NCI-H774 (cell line): ENCODE measurements at places on chromosomes 13 and 19.
A peak's percentile ranks its signal among the peaks of the same experiment; 100 is the strongest.

DNA sequence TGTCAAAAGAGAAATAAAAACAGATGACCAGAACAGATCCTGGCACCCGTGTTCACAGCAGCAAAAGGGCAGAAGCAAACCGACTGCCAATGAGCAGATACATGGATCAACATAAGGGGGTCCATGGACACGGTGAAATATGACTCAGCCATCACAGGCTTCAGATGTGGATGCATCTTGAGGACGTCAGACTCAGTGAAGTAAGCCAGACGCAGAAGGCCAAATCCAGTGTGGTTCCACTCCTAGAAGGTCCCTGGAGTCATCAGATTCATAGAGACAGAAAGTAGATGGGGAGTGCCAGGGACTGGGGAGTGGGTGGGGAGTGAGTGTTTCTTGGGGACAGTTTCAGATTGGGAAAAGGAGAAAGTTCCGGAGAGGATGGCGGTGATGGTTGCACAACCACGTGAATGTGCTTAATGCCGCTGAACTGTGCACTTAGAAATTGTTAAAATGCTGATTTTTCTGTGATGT lies 28.8 kb upstream of the SEMA6B start:
- DNase-seq: no peak

DNA sequence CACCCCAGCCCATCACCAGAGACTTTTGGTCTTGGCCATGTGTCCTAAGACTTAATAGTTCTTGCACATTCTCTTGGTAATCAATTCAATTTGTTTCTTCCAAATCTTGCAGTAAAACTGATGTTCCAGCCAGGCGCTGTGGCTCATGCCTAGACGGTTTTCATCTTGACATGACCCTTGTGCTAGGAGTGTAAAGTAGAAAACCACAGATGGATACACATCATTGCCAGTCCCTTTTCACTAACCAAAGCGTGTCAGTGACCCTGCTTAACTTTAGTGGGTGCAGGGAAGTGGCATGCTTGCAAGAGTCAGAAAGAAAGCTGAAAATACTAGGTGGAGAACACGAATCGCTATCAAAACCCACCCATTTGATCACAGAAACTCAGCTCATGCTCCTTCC lies 18.0 kb upstream of the CD70 start:
- no peak for DNase-seq

DNA sequence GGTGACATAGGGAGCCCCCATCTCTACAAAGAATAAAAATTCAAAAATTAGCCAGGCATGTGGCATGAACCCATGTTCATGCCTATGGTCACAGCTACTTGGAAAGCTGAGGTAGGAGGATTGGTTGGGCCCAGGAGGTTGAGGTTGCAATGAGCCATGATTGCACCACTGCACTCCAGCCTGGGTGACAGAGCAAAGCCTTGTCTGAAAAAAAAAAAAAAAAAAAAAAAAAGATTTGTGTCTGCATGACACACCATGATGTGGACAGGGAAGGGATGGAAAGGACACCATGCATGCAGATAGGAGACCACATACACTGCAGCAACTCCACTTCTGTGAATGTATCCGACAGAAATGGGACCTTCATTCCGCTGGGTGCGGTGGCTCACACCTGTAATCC lies 34.0 kb upstream of the HOMER3 start:
- DNase-seq: no peak

DNA sequence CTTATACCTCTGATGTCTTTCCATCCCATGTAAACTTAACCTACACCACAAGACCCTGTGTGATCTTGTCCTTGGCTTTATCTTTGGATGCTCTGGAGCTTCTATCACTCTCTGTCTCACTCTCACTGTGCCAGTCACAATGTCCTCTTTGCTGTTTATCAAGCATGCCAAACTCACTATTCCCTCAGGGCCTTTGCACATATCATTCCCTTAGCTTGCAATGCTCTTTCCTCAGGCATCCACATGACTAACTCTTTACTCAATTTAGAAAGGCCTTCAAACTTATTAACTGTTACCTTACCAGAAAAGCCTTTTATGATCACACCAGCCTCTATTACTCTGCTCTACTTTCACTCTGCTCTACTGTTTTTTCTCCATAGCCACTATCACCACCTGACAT lies 354.1 kb downstream of the RFC3 start:
- no peak for DNase-seq

GRCh38 chr13:89520468-89520867 lies 1827.0 kb upstream of the MIR17HG start:
- DNase-seq: no peak

DNA sequence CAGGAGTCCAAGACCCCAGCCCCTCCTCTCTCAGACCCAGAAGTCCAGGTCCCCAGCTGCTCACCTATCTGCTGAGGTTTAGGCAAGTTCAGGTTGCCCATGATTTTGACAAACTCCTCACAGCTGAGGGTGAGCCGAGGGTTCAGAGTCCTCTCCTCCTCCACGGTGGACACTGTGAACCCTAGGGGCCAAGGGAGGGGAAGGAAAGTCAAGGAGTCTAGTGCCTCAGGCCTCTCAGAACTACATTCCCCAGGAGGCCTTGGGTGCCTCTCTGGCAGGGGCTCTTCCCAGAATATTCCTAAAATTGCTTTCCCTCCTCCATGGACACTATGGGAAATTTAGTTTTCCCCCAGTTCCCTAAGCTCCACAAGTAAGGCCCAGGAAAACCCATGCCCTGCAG lies 3.3 kb upstream of the PHLDB3 start:
- DNase-seq: no peak

GRCh38 chr19:3895788-3896187 lies 15.3 kb downstream of the ATCAY start:
- no peak for DNase-seq

DNA sequence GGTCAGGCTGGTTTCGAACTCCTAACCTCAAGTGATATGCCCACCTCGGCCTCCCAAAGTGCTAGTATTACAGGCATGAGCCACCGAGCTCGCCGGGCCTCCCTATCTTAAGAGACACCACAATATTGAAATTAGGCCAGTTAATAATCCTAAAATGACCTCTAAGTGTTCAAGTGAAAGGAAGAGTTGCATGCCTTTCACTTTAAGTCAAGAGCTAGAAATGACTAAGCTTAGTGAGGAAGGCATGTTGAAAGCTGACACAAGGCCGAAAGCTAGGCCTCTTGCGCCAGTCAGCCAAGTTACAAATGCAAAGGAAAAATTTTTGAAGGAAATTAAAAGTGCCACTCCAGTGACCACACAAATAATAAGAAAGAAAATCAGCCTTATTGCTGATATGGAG lies 144.5 kb upstream of the FNDC3A start:
- no peak for DNase-seq

DNA sequence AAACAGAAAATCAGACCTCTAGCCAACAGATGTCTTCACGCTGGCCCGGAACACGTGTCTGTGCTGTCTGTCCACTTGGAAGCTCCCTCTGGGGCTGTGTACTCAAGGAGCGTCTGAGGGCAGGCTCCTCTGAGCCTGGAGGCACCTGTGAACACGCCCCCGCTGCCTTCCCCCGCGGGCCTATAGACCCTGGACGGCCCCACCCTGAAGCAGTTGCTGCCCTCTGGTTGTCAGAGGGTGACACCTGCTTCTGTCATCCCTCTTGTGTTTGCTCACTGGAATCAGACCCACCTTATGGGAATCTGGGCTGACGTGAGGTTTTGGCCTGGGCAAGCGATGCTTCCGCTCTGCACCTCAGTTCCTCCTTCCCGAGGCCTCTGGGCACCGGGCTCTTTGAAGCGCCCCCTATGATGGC lies 19.2 kb downstream of the EPN1 start:
- no peak for DNase-seq

DNA sequence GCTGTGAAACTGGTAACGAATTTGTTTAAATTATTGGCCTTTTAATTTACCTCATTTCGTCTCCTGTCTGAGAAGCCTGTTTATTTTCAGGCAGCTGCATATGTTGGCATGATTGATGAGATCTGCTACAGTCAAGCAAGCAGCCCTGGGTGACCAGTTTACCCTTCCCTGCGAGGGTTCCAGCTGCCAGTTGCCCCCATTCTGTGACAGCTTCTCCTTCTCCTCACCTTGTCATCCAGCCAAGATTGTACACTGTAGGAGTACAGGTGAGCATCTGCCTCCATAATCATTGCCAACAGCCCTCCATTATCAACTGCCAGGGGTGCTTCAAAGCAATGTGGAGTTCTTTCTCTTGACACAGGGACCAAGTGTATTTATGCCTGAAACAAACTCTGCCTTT lies 1979.9 kb upstream of the PRR20A start:
- DNase-seq: peak; percentile 41

- no peak for DNase-seq
Observed at GRCh38 chr19:48595833-48596232, 10.7 kb upstream of the SPACA4 start.

DNA sequence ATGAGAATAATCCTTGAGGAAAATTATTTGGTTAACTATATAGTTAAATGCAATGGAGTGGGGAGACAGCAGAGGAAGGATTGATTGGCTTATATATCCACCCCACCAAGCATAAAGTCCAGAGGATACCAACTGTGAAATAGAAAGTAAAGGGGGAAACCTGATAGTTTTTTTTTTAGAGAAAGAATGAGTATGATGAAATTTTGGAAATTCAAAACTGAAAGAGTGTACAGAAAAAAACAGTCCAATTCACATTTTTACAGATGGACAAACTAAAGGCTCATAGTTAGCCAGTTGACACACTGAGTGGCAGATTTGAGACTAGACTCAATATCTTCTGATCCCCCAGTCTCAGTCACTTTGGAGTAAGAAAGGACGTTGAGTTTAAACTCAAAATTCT lies 51.1 kb downstream of the FNDC3A start:
- DNase-seq: no peak

DNA sequence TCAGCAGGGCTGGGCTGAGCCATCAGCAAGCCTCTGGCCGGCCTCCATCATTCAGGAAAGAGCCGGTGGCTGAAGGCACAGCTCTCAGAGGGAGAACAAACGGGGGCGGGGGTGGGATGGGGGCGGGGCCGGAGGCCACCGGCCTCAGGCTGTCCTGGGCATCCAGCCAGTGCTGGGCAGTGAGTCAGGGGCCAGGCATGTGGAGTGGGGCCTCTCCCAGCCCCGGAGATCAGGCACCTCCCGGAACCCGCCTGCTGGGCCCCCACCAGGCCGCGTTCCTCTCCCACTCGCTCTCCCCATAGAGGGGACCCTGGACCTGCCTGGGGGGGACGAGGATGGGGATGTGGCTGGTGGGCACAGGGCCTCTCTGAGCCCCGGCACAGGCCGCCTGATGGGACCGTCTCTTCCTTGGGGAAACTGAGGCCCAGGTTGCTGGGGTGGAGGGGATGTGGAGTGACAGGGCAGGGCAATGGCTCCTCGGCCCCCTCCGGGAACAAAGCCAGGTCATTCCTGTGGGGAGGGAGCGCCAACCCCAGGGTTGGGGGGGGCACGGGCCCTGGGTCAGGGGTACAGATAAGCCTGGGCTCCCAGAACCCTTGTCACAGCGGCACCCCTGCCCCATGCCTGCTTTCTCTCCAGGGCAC lies 12.9 kb downstream of the SPC24 start:
- no peak for DNase-seq

DNA sequence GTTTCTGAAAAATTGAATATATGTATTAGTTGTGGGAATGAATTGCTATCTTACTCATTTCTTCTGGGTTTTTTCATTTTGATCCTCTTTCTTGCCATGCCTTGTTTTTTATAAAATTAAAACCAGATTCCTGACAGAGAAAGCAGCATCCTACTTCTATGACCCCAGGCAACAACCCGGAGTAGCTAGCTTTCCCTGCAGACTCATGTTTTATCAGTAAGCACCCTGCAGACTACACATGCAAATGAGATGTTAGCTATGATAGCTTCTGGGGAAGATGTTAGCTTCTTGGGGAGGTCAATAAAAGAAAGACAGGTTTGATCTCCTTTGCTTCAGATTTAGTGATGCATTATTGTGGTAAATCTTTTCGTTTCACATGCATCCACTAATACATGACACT lies 1598.6 kb downstream of the SLITRK5 start:
- no peak for DNase-seq

- DNase-seq: no peak
Observed at GRCh38 chr19:29623726-29624488, 17.8 kb downstream of the POP4 start.

GRCh38 chr13:99955107-99955746 lies 16.3 kb downstream of the ZIC5 start:
- DNase-seq: no peak

DNA sequence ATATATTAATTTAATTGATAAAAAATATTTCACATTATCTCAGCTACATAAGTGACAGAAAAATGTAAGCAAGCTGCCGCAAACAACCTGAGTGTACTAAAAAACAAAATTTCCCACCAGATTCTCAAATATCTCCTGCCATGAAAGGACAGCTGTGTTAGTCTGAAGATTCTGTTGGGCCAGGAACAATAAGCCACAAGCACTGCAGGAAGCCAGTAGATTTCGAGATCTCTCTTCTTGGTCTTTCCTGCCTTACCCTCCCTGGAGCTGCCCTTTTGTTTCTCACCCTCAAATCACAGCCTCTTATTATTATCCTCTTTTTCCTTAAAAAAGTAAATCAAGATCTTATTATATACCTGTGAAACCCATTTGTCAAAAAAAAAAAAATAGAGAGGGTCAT lies 165.6 kb downstream of the EFNB2 start:
- DNase-seq: no peak

DNA sequence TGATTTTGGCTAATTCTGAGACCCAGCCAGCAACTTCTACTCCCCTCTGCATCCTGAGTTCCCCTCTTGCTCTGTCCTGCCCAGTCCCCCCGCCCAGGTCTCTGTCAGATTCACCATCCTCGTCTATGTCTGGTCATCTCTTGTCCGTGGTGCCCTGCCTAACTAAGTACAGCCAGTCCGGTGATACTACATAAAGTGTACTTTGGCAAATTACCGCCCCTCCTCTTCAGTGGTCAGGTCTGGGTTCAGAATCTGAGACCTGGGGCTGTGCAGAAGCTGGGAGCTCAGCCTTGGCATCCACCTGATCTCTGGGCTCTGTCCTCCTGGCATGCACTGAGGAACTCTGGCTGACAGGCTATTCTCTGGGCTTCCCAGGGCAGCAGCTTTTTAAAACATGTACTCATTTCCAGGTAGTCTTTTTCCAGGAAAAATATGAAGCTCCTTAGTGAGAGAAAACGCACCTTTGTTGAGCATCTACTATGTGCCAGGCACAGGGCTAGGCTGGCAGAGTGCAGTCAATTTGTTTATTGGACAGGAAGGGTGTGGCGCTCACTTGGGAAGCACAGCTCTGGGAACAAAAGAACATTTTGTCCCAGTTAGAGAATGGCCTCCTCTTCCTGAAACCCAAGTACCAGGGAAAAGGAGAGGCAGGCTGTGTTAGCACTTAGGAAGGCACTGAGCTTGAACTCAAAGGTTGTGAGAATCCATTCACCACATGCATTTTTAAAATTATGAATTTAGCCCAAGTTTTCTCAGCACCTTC lies 88.9 kb downstream of the TSHZ3 start:
- DNase-seq: no peak

- no peak for DNase-seq
Observed at GRCh38 chr13:40452741-40453334, 213.6 kb downstream of the FOXO1 start.
